D721Med (cell line): ENCODE measurements at places on chromosomes 6 and 20.

- DNase-seq: no peak
Observed at GRCh38 chr6:168093634-168094033, 14.6 kb upstream of the FRMD1 start.

DNA sequence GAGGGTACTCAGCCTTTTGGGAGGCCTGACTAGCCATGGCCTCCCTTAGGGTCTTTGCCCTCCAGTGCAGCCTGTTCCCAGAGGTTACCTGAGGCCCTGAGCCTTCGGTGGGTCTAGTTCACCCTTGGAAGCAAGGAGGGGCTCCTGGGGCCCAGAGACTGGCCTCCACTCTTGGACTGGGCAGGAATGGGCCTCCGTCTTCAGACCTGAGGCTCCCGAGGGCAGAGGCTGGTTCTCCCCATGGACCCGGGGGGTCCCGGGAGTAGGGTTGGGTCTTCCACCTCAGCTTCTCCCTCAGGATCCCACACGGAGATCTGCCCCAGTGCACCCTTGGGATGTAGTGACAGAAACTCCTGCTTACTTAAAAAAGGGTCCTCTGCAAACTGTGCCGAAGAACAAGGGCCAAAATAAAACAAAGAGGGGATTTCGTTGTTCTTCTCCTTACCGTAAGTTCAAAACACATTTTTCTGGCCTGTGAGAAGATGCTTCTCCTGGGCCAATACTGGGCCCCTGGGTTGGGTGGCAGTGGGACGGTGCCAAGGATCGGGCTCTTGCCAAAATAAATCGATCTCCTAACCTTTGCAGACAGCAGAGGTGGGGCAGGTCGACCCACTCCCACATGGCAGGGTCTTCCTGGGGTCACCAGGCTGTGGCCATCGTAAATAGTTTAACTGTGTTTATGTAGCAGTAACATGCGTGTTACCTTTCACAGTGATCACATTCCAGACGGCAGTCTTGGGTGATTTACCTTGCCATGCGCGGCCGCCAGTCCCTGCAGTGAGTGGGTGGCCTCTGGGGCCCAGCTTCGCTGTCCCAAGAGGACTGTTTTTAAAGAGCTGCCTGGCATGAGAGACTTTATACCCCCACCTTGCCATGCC is 151.8 kb downstream of the VEGFA start:
- no peak for DNase-seq

DNA sequence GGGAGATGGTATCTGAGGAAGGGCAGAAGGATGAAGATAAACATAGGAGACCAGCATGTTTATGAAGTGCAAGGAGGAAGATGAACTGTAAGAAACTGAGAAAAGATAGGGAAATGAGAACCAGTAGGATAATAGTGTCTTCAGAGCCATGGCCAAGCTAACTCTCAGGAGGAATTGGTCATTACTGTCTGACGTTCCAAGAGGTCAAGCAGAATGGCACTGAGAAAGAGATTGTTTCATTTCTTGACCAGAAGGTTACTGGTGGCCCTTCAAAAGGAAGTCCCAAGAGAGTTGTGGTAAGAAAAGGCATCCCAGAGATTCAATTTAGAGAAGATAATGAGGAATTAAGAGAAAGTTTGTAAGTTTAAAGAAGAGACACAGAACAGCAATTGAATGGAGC is 47.5 kb downstream of the EYA4 start:
- DNase-seq: no peak

DNA sequence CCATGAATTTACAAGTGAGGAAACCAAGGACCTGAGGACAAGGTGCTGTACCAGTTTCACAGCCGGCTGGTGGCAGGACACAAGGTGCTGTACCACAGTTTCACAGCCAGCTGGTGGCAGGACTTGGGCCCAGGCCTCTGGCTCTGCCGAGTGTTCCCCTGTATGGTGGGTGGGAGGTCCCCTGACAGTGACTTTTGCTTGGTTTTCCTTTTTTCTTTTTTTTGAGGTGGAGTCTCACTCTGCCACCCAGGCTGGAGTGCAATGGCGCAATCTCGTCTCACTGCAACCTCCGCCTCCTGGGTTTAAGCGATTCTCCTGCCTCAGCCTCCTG is 212.4 kb downstream of the LY86 start:
- DNase-seq: no peak

DNA sequence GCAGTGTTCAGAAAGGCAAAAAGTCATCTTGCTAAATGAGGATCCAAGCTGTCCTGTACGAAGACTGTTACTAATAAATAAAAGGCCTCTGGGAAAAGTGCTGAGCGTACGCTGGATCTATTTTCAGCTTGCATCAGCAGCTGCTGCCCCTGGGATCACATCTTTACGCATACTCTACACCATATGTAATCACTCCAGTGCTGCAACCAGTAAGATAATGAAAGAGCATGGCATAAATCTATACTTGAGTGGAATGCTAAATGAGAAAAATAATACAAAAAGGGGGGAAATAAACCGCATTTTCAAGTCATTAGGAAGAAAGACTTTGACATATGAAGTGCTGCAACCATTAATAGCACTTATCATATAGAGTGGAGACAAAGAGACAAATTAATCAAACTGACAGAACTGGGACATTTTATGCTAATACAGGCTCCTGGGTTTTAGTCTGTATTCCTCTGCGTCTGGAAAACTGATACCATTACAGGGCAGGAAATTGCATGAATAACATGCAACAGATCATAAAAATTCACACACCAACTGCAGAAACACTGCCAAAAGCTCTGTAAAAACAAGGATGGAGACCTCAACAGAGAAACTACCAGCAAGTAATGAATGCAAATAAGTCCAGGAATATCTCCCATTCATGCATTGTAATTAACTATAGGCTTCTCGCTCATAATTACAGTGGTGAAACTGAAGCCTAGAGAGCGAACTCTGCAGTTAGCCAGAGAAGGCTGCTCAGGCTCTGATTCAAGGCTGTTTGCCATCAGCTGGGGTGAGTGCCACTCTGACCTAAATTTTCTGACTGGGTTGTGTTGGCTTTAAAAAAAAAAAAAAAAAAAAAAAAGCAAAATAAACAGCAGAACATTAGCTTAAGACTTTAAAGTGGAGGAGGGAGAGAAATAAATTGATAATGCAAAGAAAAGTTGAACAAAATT is 83.8 kb downstream of the GJA10 start:
- DNase-seq: no peak

DNA sequence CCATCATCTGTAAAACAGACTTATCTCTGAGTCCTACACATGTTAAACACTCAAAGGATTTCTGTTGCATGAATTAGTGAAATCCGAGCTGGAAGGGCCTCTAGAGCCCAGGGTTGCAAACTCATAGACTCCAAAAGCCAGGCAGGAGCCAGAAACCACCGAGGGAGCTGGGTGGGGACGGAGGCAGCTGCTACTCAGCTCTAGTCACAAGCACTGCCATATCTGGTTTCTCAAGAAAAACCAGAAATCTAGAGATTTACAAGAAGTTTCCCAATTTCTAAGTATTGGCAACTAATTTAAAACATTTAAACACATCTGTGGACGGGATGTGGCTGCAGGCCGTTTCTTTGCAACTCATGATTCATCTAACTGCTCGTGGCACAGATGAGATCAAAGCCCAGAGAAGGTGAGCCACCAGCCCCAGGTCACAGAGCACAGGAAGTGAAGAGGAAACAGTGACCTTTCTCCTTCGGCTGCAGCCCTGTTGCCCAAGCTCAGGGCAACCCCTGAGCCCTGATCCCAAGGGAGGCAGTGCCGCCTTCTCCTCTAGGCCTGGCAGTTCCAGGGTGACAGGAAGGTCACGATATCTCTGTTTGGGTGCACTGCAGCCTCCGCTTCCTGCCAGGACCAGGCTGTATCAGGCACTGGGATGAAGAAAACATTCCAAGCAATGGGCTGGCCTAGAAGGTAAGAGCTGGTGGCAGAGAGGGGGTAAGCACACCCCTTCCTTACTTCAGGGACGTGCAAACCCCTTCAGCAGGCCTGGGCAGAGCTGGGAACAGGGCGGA is 26.4 kb upstream of the PTGIS start:
- no peak for DNase-seq

- DNase-seq: no peak
Observed at GRCh38 chr6:154578004-154578559, 67.6 kb upstream of the CNKSR3 start.

DNA sequence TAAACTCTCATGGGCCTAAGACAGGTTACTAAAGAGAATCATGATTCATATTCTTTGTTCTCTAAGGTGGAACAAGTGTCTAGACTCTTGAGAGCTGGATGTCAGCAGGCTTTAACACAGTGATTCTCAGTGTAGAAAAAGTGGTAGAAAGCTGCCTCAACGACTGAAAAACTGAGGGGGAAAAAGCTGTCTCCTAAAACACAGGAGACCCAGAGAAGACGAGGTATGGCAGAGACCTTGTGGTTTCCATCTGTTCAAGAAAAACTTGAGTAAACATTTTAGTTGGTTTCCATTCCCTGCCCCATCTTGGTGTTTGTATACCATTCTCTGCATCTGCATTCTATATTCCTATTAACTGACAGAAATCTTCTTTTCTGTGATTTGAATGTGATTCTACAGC is 57.6 kb upstream of the MAP3K7 start:
- no peak for DNase-seq

GRCh38 chr20:44296011-44296410 is 15.0 kb downstream of the FITM2 start:
- DNase-seq: no peak

DNA sequence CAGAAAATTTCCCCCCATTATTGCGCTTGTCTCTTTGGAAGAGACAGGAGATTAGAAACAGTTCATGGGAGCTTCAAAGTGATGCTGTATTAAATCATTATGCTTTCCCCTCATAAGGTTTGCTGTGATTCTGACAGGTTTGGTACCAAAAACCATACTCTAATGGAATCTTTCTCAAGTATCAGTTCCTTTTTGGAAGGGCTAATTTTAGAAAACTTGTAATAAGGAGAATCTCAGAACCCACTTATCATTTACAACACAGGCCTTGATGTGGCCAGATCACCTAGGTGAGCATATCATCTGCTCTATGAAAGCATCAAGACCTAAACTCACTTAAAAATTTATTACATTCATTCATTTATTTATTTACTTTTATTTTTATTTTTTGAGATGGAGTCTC is 51.2 kb downstream of the TP53INP2 start:
- DNase-seq: no peak

DNA sequence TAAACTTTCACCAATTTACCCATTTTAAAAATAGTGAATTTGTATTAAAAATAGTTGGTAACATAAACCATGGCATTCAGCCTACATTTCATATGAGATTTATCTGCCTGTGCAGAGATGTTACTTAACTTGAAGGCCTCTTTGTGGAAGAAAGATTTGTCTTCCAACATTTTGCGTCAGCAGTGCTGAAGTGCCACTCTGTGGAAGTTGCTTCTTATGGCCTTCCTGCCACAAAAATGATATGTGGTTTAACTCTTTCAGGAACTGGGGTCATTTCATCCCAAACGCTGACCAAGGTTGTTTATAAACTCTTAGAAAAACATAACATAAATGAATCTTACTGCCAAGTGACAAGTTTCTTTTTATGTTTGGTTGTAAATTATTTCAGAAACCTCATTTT is 246.8 kb downstream of the ARID1B start:
- no peak for DNase-seq

DNA sequence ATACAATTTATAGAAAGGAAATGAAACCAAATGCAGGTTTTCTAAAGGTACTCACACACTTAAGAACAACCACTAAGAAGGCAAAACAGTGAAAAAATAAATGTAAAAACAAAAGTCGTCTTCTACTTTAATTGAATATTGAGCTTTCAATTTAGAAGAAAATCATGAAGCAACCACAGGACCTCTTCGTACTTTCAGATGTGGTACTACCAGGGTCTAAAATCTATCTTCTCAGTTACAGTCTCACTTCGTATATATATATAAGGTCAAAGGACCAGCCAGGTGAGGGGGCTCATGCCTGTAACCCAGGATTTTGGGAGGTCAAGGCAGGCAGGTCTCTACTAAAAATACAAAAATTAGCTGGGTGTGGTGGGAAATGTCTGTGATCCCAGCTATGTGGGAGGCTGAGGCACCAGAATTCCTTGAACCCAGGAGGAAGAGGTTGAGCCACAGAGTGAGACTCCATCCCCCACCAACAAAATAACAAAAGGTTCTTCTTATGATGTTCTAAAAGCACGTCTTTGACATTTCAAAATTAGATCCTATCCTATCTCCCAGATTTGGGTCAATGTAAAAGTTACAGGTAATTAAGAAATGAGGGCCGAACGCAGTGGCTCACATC is 12.5 kb downstream of the ROMO1 start:
- no peak for DNase-seq

DNA sequence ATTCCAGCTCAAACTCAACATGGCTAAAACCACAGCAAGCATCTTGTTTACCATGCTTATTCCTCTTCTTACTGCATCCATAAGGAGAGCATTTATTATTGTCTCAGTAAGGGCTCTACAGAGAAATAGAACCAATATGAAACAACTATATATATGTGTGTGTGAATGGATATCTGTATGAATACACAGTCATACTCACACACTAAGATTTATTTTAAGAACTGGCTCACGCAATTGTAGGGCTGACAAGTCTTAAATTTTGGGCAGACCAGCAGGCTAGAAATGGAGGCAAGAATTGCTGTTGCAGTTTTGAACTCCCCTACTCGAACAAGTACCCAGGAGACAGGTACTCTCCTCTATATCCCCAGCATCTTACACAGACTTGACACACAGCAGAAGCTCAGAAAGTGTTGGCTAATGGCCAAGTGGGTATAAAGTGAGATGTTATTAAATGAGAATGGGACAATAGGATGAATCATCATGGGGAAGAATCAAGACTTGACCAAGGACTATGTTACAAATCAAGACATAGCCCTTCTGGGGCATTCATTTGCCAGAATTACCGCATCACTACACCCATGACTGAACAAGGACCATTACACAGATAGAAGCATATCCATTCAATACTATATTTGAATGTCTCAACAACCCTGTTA is 13.0 kb downstream of the ZHX3 start:
- DNase-seq: no peak

GRCh38 chr6:110642711-110643110 is 166.3 kb upstream of the SLC22A16 start:
- no peak for DNase-seq

DNA sequence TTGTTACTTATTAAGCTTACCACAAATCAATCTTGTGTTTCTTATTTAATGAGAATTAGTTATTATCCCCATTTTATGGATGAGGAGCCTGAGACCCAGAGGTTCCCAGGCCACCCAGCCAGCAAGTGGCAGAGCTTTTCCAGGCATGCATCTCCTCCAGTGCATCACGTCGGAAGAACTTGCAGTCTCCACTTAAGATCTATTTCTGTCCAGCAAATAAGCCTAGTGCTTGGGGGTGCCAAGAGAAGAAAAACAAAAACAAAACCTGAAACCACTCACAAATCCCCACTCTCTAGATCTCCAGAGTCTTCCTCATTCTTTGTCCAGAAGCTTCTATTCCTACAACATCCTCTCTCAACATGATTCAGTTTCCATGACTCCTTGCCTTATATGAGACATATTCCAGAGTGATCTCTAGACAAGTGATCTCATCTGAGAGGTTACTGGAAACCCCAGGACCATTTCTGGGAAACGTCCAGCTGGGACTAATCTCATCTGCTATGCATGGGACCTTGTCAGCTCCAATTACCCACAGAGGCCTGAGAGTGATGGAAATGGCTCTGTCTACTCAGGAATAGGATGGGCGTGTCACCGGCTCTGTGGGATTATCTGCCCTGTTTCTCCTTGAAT is 4.1 kb downstream of the GUCA1B start:
- DNase-seq: no peak
